Stimulated activated CD8-positive, alpha-beta memory T cell treated with anti-CD3 and anti-CD28 coated beads, Interleukin-4, amount 100 ng/mL, for 24 hours (primary cell): ENCODE measurements at places on chromosomes 1 and 21.

GRCh38 chr1:232923739-232924386, 26.5 kb upstream of the NTPCR start:
- DNase-seq: no peak

- DNase-seq: no peak
Measured at GRCh38 chr1:169348383-169349036, 19.1 kb downstream of the NME7 start.

- DNase-seq: no peak
Measured at GRCh38 chr1:218592688-218593087, 247.6 kb downstream of the TGFB2 start.

- DNase-seq: no peak
Measured at GRCh38 chr1:158818560-158818959, 12.6 kb upstream of the MNDA start.

- DNase-seq: no peak
Measured at GRCh38 chr1:158014731-158015320, 21.4 kb downstream of the KIRREL1 start.

- no peak for DNase-seq
Measured at GRCh38 chr21:46033410-46034400, 52.1 kb downstream of the COL6A1 start.

DNA sequence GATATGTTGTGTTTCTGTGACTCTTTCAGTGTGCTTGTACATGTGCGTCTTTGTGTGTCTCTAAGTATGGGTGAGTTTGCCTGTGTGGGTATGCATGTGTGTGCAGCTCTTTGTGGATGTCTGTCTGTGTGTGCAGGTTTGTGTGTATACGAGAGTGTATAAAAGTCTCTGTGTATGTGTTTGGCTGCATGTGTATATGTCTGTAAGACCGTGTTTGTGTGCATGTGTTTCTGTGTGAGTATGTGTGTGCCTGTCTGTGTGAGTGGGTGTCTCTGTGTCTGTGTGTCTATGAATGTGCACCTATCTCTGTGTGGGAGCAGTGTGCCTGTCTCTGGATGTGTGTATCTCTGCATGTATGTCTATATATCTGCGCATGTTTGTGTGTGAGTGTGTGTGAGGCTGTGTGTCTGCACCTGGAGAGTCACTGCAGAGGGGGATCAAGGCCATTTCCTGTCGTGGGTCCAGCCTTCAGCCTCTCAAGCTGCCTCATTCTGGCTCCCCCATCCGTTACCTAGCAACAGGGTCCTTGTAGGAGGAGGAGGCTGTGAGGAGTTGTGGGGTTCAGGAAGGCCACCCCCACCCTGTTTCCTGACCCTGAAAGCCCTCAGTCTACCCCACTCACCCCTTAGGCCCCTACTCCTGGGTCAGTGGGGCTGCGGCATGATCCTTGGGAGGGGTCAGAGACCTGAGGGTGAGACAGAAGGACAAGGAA, 10.4 kb downstream of the FGR start:
- DNase-seq: no peak

GRCh38 chr1:248787430-248787829, 31.9 kb upstream of the LYPD8 start:
- DNase-seq: no peak

DNA sequence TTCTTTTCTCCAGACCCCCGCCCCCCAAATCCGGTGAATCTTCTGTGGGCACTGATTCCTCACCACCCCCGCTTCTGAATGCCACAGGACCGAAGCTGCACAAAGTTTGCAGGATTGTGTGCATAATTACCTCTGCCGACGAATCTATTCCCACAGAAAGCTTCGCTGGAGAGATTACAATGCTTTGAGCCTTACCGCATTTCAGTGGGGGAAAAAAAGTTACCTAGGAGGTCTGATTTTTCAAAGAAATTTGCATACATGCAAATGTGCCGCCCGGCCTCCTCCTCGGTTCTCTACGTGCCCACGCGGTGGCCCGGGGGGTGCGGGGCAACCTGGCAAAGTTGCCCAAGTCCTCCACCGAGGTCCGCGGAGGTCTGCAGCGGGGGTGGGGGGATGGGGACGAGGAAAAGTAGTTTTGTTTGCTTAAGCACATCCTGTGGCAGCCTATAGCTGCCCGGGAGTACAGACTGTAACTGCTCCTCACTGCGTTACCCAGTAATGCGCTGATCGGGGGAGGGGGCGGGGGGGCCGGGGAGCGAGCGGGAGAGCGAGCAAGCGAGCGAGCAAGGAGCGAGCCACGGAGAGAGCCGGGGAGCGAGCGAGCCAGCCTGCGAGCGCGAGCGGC, 563 bp upstream of the NFIA start:
- no peak for DNase-seq

- no peak for DNase-seq
Measured at GRCh38 chr1:160136121-160136925, 15.1 kb upstream of the ATP1A4 start.

- no peak for DNase-seq
Measured at GRCh38 chr21:33854604-33855003, 61.0 kb downstream of the ATP5PO start.

DNA sequence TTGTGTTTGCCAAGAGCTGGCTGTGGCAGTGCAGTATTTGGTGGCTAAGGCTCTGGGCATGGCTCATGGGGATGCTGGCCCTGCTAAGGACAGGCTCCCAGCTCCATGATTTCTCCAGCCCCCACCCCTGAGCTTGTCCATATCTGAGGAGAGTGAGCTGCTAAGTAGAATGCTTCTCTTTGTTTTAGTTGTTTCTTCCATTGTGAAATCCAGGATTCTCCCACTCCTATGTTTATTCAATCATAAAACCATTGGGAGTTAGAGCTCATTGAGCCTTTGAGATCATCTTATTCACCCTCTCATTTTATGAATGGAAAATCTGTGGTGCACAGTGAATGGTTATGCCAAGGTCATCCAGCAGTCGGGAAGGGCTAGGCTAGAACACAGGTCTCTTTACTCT, 188.8 kb downstream of the TNR start:
- DNase-seq: no peak

DNA sequence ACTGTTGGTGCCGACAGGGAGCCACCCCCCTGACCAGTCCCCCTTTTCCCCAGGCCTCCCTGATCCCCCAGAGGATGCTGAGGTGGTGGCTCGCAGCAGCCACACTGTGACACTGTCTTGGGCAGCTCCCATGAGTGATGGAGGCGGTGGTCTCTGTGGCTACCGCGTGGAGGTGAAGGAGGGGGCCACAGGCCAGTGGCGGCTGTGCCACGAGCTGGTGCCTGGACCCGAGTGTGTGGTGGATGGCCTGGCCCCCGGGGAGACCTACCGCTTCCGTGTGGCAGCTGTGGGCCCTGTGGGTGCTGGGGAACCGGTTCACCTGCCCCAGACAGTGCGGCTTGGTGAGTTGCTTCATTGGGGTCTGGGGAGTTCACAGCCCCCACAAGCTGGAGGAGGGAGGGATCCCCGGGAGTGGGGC, 89.2 kb downstream of the TRIM11 start:
- DNase-seq: no peak

DNA sequence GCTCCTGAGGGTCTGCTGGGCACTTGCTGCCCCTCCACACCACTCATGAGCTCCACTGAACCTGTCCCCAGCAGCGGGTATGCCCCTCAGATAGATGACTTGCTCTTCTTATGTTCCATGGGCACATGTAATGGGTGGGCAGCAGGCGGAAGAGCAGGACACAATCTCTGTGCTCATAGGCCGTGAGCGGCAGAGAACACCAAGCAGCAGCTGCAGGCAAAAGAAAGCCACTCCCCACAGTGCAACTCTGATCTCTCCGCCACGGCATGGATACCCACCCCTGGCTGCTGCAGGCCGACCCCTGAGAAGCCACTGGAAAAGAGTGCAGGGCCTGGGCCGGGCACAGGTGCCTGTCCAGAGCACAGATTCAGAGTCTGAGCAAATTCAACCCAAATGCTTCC, 135.2 kb upstream of the RUNX3 start:
- DNase-seq: no peak

- no peak for DNase-seq
Measured at GRCh38 chr21:36962098-36962780, 4.2 kb downstream of the HLCS start.

GRCh38 chr1:219476116-219476515, 136.8 kb downstream of the ZC3H11B start:
- DNase-seq: no peak

DNA sequence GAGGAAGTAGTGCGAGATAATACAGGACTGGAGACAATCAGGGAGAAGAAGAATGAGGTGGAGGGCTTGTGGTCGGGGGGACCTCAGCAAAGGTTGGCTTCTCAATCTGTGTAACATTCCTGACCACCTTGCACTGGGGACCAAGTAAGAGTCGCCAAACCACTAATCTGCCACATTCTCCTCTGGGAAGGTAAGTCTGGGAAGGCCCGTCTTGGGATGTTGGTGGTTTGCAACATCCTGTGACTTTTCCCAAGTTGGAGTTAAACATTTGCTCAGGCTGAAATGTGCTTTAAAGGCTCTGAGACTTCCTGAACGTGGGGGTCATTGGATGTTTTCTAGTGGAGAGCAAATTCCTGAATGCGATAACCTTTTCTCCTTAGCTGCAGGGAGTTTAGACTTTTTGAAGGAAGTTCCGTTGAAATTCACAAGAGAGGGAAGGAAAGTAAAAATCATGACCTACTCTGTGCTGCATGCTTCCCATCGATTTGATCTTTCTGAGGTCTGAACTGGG, 325.9 kb downstream of the RPS6KC1 start:
- DNase-seq: no peak

- DNase-seq: no peak
Measured at GRCh38 chr1:162565460-162565859, 3.9 kb downstream of the UAP1 start.

- DNase-seq: no peak
Measured at GRCh38 chr1:236063919-236064673, 794 bp downstream of the NID1 start.

- no peak for DNase-seq
Measured at GRCh38 chr1:24459551-24460266, 42.9 kb upstream of the RCAN3 start.

DNA sequence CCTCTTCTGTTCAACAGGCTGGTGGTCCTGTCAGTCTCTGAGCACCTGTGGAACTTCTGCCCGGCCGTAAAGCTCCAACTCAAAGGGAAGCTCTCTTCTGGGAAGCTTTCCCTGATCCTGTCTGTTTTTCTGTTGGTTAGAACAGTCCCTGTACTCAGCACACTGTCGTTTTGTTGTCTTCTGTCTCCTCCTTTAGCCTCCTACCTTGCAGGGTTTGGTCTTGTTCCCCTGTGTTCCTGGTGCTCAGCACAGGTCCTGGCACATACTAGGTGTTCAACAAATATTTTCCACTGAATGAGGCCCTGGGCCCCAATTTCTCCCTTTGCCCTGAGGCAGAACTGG, 328 bp upstream of the KDF1 start:
- DNase-seq: no peak

GRCh38 chr1:230175163-230175747, 108.2 kb downstream of the GALNT2 start:
- DNase-seq: no peak

DNA sequence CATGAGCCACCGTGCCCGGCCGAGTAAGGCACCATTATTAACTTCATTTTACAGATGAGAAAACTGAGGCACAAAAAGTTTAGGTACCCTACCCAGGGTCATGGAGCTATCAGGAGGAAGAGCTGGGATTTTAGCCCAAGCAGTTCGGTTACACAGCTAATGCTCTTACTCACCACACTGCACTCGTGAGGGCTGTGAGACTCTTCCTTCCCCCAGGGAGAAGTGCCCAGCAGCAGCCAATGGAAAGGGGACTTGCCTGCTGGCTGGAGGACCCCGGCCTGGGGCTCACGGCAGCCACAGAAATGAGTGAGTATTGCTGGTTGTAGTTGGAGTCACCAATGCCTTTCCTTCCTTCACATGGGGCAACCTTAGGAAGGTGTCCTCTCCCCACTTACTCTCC, 5.2 kb upstream of the CSF1 start:
- no peak for DNase-seq

DNA sequence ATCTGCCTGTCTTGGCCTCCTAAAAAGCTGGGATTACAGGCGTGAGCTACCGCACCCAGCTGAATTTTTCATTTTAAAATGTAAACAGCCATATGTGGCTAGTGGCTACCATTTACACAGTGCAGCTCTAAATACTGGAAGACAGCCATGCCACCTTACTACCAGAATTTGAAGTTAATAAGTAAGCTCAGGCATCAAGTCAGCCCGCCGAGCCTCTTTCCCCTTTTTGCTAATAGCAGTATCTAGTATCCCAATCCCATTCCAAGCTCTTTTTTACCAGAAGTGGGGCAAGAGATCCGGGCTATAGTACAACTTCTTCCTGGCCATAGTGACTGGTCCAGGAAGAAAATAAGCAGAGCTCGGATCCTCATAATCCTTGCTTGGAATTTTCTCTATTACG, 15.1 kb downstream of the TAF13 start:
- DNase-seq: no peak

GRCh38 chr21:45534636-45535331, 7.5 kb downstream of the SLC19A1 start:
- DNase-seq: no peak

- DNase-seq: no peak
Measured at GRCh38 chr1:59768792-59769735, 45.7 kb upstream of the HOOK1 start.

GRCh38 chr1:73859227-73859626, 338.7 kb downstream of the LRRIQ3 start:
- DNase-seq: no peak

DNA sequence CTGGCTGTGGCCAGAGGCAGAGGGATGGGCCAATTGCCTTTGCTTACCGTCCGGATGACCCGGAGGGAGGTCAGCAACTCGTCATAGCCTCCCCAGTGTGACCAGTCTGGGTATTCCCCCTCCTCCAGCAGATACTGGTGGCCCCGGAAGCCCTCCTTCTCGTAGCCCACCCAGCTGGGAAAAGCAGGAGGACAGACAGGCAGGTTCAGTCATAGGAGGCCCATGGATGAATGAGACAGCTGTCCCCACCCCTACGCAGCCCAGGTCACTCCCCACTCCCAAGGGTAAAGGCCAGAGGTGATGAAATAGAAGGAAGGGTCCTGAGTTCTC, 16.8 kb downstream of the CRYBG2 start:
- no peak for DNase-seq

DNA sequence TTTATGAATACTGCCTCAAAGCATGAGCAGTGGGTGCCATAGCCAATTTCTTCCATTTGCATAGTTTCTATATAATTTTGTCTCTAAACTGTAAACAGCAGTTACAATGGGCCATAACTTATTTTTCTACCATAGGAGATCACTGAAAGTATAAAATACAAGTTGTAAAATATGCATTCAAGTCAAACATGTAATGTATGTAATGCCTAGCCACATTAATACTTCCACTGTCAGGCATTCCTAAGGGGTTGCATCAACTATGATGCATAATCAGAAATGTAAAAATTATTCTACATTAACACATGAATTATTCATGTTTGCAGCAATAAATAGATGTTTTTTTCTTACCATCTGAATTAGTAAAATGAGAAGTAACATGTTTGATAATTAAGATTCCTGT, 560.3 kb upstream of the ZP4 start:
- no peak for DNase-seq

GRCh38 chr1:245605480-245606156, 450.8 kb downstream of the KIF26B start:
- no peak for DNase-seq

GRCh38 chr1:185759061-185759460, 24.9 kb downstream of the HMCN1 start:
- DNase-seq: no peak

- no peak for DNase-seq
Measured at GRCh38 chr1:232018231-232019025, 391.8 kb downstream of the DISC1 start.
